ENCODE measurements at places on chromosomes 2 and 18.

DNA sequence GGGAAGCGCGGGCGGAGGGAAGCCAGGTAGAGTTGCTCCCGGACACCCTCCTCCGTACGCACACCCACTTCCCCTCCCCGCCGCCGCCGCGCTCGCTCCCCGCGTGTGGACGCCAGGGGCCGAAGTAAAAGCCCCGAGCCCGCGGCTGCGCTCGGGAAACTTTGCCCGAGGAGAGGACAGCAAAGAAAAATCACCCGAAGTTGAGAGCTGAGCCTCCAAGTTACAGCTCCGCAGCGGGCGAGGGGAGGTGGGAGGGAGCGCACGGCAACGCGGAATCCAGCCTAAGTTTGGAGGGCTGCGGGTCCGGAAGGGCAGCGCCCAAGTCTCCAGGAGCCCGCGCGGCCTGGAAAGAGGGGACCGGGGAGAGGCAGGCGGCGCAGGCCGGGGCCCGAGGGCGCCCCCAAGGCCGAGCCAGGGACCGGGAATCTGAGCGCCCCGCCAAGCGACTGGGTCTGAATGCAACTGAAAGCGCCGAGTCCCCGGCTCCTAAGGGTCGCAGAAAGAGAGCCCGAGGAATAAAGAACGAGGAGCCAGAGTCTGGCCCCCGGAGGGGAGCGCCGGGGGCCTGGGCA is 706 bp upstream of the BCL11A start:
- DNase-seq, result no peak

GRCh38 chr2:100124761-100125160 is 17.6 kb downstream of the AFF3 start:
- no peak for DNase-seq

DNA sequence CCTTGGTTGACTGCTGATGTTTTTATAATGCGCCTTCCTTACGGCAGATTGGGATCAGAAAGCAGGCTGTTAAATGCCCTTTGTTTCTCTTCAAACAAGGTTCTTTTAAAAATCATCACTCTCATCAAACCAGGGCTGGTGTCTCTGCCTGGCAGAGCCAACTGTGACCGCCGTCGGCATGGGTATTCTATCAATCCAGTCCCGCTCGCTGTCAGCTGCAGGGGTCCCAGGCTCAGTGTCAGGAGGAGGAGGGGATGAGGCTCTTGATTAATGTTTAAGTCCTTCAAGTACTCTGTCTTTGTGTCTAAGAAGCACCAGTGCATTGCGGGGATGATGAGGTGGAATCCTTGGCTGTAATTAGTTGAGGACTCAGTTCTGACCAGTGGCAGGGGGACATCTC is 348.1 kb downstream of the RNF144A start:
- no peak for DNase-seq

DNA sequence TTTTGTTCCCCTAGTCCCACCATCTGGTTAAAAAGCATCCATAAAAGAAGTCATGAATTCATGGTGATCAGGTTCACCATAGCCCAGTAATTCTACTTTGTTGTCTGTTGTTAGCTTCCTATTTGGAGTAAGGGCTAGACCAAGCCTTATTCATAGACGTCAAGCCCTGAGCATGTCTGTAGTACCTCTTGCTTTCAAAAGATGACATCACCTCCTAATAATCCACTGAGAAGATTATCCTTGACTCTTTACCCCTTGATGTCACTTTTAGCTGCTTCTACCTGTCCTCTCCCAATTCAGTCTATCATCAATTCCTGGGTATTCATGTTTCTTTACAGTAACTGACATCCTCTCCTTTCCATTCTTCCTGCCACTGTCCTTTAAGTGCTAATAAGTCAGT is 90.1 kb downstream of the EML6 start:
- no peak for DNase-seq

DNA sequence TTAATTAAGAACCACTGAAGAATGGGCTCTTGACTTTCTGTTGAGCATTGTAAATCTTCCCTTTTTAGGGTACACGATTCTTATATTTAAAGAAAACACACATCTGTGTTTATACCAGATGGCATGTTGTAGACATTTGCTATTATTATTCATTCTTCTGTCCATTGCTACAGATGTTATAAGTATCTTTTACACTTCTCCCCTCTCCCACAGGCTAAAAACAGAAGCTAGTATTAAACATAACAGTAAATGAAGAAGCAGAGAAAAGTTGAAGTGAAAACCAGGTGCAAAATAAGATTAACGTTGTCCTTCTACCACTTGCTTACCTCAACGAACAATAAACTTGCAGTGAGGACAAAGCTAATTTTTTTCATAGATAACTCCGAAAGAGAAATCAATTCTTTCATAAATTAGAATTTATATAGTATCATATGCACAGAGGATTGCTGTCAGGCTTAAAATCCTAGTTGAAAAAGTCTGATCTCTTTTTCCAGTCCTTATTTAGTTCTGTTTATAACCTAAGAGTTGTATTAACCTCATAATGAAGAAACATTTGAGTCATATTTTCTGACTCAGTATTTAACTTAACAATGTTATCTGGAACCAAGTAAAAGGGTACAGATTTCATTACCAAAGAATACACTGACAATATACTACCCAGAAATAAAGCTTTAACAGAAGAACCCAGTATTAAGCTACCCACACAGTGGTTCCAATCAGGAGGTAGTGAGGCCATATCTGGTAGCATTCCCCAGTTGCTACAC is 16.4 kb upstream of the ZNF385B start:
- no peak for DNase-seq

DNA sequence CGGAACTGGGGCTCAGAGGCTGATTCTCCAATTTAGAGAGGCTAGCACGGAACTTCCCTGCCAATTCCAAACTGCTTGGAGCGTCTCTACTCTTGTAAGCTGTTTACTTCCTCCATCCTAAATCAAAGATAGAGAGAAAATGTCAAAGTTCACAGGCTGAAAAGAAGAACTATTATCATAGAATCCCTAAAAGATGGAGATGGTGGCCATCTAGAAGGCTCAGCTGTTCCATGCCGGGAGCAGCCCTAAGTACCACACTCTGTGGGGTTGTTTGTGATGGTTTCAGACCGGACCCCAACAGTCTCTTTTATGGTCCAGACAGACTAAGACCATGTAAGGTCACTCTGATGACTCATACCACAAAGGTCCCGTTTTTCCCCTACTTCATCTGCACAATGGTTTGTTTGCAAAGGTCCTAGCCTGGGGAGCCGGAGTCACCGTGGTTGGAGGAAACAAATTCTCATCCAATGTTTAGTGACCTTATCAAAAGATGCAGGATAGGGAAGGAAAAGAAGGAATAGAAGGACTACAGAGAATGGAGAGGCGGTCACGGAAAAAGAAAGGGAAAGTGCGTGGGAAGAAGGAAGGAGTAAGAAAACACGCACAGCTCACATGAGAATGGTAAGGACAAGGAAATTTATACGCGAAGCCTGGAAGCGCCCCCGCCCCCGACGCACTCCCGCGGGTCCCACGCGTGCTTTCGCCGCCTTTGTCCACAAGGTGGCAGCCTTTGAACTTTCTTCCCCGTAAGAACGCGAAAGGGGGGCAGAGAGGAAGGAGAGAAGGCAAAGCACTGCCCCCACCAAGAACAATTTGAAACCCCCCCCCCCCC is 453 bp upstream of the ANTXR1 start:
- peak; percentile 36 for DNase-seq

GRCh38 chr2:16223161-16223840 is 283.0 kb downstream of the MYCN start:
- no peak for DNase-seq

- no peak for DNase-seq
Observed at GRCh38 chr18:21262244-21262643, 20.2 kb downstream of the GREB1L start.

GRCh38 chr18:48787203-48788151 is 163.3 kb downstream of the SMAD7 start:
- DNase-seq, result no peak

- no peak for DNase-seq
Observed at GRCh38 chr2:64487256-64488049, 33.5 kb downstream of the LGALSL start.

DNA sequence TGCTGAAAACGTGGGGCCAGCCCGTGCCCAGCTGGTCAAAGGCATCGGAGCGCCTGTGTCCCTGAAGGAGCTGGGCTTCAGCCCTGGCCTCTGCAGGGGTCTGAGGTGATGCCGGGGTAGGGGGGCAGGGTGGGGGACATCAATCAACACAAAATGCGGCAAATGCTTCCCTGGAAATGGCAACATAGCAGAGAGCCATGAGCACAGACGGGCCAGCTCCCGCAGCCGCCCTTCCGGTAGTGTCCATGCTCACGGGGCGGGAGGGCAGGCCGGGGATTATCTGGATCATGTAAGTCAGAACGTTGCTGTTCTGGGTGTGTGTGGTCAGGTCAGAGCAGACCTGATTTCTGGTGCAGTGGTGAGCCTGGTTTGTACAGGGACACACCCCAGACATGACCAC is 56.5 kb upstream of the TWIST2 start:
- DNase-seq, result no peak

DNA sequence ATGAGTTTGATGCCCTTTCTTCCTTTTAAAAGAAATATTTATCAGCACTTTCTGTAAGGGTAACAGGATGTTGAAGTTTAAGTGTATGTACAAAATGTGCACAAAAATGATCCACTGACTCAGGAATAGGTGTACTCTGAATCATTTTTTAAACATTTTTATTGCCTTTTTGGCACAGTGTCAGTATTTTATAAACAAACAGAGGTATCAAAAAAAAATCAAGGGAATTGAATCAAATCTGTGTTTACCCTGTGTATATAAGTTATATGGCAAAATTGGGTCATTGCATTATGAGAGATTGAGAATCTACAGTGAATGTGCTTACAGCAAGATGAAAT is 513.9 kb upstream of the NETO1 start:
- DNase-seq, result no peak

DNA sequence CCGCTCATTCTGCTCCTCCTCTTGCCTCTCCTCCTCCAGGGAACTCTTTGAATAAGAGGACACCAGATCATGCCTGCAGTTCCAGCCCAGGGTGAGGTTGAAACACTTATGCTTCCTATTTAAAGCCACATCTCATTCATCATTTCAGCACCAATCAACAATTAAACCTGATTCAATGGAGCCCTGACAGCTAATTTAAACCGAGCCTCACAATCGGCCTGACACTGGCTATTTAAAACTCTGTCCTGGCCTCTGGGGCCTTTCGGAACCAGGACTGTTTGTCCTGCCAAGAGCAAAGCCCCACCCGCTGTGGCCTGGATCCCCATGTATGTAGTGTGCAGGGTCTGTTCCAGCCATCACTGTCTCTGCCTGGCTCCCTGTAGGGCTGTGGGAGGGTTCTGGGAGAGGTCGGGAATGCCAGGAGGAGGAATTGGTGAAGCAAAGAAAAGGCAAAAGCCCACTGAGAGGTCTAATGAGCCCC is 97.4 kb downstream of the MCFD2 start:
- DNase-seq, result no peak

DNA sequence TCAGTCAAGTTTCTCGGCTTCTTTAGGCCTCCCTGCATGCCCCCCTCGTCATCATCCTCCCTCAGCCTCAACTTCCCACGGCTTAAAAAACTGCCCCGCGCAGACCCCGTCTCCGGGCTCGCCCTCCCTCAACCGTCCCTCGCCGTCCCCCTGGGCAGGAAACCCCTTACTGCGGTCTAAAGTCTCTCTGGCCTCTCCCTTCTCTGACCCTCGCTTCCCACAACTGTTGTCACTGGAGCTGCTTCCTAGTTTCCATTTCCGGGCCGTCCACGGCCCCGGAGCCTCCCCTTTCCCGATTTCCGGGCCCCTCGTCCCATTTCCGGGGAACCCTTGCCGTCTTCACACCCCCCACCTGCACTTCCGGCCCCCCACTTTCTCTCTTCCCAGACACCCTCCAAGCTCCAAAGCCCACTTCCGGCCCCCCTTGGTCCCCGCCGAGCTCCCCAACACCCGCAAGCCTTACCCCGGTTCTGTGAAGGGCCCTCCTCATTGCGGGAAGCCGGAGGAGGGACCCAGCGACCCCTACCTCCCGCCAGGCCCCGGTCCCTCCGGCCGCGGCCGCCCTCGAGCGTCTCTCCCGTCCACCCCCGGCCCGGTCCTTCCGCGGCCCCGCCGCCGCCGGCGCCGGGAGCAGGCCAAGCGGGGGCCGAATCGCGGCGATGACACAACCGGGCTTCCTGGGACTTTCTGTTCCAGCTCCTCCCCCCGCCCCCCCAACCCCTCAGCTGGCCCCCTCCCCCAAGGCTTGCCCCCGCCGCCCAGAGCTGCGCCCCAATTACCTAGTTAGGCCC is 513 bp downstream of the TRIP12 start:
- DNase-seq, result peak; percentile 56

DNA sequence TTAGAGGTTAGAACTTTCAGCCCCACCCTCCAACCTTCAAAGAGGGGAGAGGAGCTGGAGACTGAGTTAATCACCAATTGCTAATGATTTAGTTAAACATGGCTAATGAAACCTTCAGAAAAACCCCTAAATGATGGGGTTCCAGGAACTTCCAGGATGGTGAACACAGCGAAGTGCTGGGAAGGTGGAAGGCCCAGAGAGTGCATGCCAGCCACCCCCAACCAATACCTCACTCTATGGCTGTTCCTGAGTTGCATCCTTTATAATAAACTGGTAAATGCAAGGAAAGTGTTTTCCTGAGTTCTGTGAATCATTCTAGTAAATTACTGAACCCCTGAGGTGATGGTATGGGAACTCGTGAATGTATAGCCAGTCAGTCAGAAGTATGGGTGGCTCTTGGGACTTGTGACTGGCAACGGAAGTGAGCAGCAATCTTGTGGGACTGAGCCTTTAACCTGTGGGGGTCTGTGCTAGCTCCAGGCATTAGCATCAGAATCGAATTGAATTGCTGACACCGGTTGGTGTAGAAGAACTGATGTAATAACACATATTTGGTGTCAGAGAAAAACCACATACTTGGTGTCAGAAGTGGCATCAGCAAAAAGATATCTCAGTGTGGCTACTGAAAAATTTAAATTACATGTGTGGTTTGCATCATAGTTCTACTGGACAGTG is 37.4 kb downstream of the NPHP1 start:
- DNase-seq, result no peak

DNA sequence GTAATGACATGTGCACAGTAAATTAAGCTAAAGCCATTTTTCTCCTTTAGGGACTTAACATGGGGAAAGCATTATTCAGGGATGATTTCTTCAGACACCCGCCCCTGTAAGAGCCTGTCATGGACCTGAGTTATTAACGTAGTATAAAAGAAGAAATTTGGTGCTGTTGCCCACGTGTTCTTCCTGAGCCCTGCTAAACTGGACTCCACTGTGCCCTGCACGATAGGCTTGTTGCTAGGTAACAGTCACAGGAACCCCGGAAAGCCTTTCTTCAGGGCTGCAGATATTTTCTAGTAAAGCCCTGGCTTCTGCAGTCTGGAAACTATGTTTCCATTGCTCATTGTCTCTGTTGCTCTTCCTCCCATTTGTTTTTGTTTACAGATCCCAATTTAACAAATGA is 157.9 kb downstream of the LRRC30 start:
- DNase-seq, result no peak
